Activated gamma-delta T cell (primary cell): ENCODE measurements at places on chromosomes 1 and 21.

DNA sequence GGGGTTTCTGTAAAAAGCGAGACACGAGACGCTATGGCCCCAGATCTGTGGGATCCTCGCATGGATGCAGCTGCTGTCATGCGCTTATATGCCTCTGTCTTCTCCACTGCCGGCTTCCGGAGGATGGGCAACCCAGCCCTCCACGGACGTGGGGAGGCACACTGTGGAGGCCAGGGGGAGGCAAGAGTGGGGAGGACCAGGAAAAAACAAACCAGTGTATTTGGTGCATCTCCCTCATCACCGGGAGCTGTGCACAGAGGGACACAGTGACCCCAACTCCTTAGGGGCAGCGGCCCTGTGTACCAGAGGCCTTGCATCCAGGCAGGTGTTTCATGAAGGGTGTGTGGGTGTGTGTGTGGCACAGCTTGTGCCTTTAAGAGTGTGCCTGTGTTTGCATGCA is 95.0 kb downstream of the AJAP1 start:
- DNase-seq = no peak

- no peak for DNase-seq
Measured at GRCh38 chr21:42983103-42983502, 8.7 kb downstream of the PKNOX1 start.

- DNase-seq = no peak
Measured at GRCh38 chr1:76786222-76786621, 81.1 kb upstream of the ST6GALNAC5 start.

GRCh38 chr21:38811257-38811656 is 5.5 kb downstream of the ETS2 start:
- DNase-seq = no peak

DNA sequence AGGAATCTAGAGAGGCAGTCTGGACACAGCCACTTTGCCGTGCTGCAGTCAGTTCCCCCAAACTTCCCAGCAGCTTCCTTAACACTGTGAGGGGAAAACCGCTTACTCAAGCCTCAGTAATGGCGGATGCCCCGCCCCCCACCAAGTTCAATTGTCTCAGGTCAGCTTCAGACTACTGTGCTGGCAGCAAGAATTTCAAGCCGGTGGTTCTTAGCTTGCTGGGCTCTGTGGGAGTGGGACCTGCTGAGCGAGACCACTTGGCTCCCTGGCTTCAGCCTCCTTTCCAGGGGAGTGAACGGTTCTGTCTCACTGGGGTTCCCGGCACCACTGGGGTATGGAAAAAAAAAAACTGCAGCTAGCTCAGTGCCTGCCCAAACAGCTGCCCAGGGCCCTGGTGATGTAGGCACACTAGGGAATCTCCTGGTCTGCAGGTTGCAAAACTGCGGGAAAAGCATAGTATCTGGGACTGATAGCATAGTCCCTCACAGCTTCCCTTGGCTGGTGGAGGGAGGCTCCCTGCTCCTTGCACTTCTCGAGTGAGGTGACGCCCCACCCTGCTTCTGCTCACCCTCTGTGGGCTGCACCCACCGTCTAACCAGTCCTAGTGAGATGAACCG is 23.7 kb upstream of the HFM1 start:
- DNase-seq = no peak

DNA sequence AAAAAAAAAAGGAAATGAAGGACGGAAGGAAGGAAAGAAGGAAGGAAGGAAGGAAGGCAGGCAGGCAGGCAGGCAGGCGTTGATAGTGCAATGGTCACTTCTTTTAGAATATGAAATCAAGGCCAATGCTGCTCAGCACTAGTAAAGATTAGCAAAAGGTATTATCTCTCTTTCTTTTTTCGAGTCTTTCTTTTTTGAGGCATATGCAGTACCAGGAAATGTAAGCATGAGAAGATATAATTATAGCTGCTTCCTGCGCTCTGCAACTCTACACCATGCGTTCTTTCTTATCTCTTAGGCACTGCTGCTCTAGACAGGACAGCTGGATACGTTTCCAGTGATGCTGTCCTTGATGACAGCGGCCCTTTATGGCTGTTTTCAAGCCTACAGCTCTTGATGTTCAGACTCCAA is 1512.5 kb upstream of the B3GALT2 start:
- no peak for DNase-seq

- no peak for DNase-seq
Measured at GRCh38 chr1:93814059-93814794, 64.8 kb downstream of the DNTTIP2 start.

DNA sequence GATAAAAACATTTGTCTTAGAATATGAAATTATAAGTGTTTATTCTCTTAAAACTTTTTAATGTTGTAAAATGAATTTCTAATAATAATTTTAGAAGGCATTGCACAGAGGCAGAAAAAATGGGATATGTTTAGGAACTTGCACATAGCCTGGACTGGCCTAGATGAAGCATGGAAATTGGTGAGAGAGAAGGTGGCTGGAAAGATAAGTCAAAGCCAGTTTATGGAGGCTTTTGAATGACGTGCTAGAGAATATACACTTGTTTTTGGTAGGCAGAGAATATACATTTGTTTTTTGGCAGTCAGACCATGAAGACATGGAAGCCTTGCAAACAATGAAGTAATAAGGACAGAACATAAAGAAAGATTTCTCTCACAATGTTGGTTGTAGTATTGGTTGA is 2.3 kb upstream of the C4BPA start:
- no peak for DNase-seq

GRCh38 chr1:112461200-112461871 is 47.4 kb upstream of the WNT2B start:
- DNase-seq = no peak

DNA sequence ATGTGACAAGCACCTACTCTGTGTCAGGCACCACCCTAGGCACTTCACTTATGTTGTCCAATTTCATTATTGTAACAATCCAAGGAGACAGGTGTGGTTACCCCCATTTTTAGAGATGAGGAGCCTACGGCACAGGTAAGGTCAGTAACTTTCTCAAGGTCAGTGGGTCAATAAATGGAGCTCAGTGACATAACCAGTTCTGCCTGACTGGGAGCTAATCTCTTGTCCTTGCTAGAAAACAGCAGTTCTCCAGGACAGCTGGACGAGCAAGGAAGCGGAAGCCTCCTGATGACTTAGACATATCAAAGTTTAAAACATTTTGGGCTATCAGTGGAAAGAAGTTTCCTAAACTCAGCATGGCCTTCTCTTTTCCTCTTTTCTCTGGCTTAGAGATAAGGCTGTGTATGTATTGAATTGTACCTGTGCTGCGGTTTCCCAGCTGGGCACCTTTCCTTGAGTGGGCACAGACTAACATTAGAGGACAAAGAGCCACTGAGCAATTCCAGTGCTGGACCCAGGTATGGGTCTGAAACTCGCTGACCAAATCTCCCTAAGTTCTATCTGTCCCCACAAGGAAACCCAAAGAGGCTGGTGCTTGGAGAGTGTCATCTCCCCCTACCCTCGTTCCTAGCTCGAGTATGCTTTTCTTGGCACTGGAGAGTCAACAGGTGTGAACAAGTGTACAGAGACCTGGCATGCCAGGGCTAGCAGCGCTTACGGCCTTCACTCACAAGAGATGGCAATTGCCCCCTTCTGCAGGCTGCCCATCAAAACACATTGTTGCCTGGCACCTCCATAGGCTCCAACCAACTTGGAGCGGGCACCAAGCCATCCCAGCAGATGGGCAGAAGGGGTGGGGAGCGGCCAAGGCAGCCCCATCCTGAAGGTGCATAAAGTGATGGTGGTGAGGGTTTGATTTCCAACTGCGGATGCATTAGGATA is 456.1 kb upstream of the PROX1 start:
- DNase-seq = no peak

- no peak for DNase-seq
Measured at GRCh38 chr21:42262831-42263231, 43.9 kb downstream of the ABCG1 start.

DNA sequence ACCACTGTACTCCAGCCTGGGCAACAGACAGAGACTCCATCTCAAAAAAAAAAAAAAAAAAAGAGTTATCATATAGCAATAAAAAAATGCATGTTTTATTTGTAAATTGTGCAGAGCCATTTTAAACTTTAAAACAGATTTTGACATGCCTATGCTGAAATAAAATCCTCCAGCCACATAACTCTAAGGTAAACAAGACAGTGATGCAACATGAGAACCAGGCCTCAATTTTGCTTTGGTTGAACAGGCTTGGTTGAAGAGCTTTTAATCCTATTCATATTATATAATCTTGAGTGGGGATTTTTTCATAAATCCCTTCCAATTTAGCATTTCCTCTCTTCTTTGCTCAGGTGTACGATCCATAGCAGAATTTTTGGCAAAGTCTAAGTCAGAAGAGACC is 26.1 kb downstream of the ARMH1 start:
- DNase-seq = no peak

DNA sequence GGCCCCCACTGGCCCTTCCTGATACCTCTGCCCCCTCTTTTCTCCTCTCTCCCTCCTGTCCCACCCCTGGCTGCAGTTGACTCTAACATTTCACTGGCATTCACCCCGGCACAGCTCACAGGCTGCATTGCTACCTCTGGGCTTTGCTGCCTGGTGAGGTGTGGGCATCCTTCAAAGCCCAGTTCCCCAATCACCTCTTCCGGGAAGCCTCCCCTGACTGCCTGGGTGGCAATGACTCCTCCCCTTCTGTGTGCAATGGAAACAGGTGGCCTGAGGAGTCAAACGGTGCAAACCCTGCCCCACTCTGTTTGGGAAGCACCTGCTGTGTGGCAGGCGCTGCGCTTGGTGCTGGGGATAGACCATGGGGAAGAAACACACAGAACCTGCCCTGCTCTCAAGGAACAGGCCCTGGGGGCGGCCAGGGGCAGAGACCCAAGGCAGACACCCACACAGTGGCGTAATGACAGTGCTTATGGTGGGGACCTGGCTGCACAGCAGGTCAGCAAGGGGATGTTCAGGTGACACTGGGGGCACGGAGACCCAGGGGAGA is 39.3 kb upstream of the POFUT2 start:
- no peak for DNase-seq

DNA sequence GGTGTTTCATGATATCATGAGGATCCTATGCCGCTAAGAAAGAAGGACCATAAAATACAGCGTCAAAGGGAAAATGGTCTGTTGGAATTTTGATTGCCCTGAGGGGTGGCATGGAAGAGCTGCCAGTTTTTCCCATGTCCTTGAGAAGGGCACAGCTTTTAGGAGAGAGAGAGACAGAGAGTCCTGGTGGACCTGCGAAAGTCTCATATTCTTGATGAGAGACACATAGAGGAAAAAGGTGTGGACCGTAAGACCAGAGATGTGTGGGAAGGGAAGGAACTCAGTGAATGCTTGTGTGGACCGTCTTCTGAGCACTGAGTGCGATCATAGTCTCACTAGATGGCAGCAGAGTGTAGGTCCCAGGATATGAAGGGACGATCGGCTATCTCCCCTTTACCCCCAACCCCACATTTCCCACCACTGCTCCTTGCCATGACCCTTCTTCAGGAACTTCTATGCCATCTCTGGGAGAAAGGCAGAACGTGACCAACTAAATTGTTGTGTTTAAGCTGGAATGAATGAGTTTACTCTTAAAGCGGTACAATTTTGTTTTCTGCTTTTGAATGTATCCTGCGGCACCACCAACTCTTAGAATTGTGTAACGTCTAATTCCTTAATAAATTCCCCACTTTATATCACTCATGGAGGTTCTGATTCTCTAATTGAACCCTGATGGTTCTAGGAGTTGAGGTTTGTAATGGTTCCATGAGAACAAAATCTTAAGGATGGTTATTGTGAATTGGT is 117.7 kb downstream of the CTH start:
- no peak for DNase-seq

DNA sequence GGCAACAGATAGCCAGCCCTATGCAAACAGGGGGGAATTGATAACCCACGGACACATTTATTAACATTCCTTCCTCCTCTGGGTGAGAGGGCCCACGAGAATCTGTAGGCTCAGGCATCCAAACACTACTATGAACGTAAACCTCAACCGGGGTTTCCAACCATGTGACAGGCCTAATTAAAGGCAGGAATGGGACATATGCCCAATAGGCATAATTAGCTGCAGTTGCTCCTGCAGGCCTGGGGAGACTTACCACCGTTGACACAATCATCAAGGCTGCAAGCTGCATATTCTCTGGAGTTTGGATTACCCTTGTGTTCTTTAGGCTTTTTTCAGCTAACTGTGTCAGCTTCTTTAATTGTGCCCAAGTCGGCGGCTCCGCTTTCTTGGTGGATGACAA is 22.2 kb upstream of the GBP1 start:
- no peak for DNase-seq

- no peak for DNase-seq
Measured at GRCh38 chr1:162861625-162862024, 650 bp upstream of the CCDC190 start.

- DNase-seq = no peak
Measured at GRCh38 chr21:21715266-21715969, 717.2 kb downstream of the NCAM2 start.

DNA sequence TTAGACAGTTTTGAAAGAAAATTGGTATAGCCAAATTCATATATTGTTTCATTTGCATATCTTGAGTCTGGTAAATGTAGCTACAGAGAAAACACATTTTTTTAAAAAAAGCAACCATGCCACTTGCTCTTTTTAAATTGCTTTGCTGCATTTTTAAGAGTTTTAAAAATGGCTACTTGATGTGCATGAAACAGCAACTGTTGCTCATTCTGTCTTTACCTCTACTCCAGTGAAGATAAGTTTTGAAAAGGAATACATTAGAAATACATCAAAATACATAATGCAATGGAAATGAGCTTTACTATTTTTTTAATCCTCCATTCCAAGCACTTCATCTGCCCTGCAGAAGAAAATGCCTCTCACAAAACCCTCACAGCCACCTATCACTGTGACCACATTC is 95.5 kb downstream of the IFI44 start:
- DNase-seq = no peak

DNA sequence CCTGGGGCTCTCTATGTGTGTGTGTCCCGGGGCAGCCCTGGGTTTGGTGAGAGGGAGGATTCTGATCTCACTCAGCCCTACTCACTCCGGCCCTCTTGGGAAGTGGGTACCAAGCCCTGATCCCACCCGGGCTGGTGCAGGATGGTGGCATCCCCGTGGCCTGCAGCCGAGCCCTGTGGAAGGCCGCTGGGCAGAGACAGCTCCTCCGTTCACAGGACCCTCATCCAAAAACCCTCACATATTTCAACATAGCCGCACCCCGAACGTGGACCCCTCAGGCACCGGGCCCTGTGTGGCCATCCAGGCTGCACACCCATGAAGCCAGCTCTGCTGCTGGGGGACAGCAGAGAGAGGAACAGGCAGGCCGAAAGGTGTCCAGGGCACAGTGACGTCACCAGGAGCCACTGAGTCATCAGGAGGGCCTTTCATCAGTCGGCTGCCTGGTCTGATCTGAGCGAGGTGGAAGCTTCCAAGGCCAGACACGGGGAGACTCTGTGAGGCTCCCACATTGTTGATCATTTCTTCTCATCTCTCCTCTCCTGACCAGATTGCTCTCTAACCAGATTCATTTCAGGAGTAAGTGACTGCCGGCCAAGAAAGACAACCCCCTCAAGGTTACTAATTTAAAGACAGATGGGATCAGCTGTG is 16.2 kb upstream of the GPR157 start:
- DNase-seq = no peak
